ENCODE measurements at places on chromosomes 12 and 14.

- no peak for DNase-seq
Measured at GRCh38 chr12:130574402-130574801, 141.7 kb downstream of the RIMBP2 start.

GRCh38 chr14:59463787-59464485 lies 1.2 kb downstream of the GPR135 start:
- peak; percentile 46 for DNase-seq

- no peak for DNase-seq
Measured at GRCh38 chr14:33634631-33635030, 316.2 kb downstream of the EGLN3 start.

DNA sequence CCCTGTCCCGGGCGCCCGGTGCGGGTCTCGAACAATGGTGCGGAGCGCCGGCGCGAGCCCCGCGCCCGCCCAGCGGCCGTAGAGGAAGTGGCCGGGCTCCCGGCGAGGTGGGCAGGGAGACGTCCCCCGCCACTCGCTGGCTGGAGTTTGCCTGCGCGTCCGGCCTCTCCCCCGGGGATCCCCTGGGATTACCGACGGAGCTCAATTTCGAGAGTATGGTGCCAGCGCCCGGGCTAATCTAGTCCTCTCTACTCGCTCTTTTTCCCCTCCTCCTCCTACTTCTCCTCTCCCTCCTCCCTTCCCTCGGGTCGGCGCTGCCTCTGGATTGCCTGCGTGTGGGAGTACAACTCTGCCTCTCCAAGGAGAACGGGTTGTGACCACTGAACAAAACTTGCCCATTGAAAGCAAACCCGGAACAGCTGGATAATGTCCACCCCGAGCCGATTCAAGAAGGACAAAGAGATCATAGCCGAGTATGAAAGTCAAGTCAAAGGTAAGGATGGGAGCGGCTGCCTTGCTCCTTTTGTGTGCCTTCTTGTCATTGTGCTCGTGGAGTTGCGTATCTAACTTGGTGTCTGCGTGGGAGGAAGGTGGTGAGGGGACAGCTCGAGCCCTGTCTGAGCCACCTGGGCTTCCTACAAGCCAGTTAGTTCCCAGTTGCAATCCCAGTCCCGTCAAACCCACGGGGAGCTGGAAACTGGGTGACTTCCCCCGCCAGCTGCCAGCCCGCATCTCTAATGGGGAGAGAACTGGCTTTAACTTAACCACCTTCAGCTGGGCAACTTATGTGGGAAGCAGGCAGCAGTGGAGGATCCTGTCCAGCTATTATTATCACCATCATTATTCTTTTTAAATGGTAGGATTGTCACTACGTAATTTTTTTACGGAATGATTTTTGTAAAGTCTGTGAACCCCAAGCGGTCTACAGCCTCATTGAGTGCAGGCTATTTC lies at the start of gene SRGAP1:
Gene SRGAP1 (plus strand): TSS at position 310 of the 951 bp plus-strand sequence. CDS start 117 bp downstream, at position 427.
- no peak for DNase-seq

DNA sequence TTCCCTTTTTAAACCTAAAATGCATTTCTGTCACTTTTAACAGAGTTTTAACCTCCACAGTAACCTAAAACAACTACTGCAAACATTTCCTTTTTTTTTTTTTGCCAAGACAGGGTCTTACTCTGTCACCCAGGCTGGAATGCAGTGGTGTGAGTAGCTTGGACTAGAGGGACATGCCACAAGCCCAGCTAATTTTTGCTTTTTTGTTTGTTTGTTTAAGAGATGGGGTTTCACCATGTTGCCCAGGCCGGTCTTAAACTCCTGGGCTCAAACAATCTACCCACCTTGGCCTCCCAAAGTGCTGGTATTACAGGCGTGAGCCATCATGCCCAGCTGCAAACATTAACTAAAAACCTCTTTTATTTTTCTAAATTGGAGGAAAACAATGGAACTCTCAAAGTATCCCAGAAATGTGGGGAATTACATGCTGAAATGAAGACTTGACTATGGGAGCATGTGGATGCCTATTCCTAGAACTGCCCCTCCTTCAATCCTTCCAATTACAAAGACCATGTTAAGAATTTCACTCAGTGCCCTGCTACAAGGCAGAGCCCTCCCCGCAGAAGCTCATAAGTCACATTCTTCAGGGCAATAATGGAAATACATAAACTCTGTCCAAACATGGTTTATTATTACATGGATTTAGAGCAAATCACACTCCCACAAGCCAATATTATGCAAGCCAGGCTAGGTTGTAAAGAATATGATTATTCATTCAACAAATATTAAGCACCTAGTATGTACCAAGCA lies 66.9 kb downstream of the C12orf56 start:
- DNase-seq: no peak

- no peak for DNase-seq
Measured at GRCh38 chr14:58832095-58832521, 194.3 kb downstream of the DACT1 start.

DNA sequence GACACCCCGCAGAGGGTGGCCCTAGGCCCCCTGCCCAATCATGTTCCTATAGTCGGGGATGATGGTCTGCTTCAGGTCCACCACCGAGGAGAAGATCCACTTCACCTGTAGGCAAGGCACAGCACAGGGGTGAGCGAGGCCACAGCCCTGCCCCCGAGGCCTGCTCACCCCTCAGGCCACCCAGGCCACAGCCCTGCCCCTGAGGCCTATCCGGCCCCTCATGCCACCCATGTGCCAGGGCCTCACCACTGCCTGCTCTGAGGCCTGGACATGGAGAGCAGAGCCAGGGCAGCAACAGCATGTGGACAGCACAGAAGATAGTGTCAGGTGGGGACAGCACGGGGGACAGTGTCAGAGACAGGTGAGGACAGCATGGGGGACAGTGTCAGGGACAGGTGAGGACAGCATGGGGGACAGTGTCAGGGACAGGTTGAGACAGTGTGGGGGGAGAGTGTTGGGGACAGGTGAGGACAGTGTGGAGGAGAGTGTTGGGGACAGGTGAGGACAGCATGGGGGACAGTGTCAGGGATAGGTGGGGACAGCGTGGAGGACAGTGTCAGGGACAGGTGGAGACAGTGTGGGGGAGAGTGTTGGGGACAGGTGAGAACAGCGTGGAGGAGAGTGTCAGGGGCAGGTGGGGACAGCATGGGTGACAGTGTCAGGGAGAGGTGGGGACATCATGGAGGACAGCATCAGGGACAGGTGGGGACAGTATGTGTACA lies 239.7 kb downstream of the TMEM121 start:
- DNase-seq: no peak

DNA sequence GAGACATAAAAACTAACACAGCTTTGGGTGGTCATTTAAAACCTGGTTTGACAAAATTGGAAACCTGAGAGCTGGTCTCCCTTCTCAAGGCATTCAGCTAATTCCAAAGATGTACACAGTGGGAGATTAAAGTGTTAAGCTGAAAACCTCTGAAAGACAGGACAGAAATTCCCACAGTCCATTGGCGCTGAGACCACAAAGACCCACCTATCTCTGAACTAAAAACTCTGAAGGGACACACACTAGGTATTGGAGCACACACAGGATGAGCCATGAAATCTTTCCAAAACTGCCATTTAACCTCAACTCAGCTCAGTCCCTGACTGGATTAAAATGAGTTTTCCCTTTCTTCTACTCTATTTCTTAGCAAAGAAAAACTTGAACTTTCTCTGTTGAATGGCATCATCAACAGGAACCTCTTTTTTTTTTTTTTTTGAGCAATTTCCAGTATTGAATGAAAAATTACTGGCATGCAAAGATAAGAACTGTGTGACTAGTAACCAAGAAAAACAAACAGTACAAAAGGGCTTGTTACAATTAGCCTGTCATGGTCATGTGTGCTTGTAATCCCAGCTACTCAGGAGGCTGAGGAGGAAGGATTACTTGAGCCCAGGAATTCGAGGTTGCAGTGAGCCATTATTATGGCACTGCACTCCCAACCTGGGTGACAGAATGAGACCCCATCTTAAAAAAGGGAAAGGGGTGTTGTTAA lies 82.4 kb downstream of the IPO8 start:
- no peak for DNase-seq

- peak; percentile 53 for DNase-seq
Measured at GRCh38 chr14:92615451-92615850, 101.9 kb downstream of the RIN3 start.

- no peak for DNase-seq
Measured at GRCh38 chr12:5716201-5716600, 228.9 kb downstream of the ANO2 start.

- DNase-seq: no peak
Measured at GRCh38 chr14:104297313-104297704, 158.9 kb downstream of the KIF26A start.

DNA sequence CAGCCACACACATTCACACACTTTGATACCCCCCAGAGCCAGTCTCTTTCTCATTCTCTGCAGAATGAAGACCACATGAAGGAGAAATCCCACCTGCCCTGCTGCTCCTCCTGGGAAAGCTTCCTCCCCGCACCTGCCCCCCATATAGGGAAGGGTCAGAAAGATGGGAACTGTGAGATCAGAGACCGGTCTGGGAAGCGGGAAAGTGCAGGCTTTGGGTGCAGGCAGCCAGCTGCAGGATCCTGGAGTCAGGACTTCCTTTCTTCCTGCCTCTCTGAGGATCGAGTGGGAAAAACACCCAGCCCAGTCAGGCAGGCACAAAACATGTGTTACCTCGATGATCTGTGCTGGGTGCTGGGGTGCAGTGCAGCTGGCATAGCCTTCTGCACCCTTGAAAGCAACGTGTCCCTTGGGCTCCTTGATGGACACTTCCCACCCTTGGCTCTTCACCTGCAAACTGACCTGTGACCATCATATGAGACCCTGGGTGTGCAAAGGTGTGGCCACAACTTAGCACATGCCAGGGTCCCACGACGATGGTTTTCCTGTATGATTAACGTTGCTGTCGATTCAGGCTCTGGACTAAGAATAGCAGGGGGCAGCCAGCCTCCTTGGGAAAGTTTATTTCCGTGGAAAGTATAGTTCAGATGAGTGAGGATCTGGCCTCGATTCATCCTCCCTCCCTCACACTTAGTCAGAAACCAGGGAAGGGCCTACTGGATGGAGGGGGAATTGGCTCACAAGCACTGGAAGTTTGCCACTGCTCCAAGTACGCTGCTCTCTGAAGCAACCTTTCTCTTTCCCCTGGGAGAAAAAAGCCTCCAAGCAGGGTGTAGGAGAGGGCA lies 105.4 kb upstream of the MED13L start:
- no peak for DNase-seq

DNA sequence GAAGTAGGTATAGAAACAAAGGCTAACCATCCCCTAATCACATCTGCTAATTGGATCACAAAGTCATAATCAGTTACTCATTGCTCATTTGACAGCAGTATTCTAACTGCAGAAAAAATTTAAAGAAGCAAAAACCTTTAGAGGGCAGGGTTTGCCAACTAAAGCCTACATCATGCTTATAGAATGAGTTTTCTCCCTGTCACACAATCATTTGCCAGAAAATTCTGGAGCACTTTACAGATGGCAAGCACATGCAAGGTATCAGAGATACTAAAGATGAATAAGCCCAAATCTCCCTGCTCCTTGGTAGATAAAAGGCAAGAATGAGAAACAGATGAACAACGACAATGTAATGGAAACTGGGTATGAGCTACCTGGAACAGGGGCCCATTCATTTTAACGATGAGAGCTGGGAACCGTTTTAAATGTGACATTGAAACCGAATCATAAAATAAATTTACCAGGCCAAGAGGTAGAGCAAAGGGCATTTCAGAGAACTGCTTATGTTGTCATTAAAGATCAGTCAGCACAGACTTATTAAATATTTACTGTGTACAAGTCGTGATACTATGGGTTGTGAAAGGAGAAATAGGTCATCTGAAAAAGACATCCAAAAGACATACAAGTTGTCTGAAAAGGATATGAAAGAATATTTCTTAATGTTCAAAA lies 211.4 kb upstream of the ABCD2 start:
- DNase-seq: no peak

GRCh38 chr14:68393259-68393658 lies 399.6 kb downstream of the ZFP36L1 start:
- DNase-seq: no peak

DNA sequence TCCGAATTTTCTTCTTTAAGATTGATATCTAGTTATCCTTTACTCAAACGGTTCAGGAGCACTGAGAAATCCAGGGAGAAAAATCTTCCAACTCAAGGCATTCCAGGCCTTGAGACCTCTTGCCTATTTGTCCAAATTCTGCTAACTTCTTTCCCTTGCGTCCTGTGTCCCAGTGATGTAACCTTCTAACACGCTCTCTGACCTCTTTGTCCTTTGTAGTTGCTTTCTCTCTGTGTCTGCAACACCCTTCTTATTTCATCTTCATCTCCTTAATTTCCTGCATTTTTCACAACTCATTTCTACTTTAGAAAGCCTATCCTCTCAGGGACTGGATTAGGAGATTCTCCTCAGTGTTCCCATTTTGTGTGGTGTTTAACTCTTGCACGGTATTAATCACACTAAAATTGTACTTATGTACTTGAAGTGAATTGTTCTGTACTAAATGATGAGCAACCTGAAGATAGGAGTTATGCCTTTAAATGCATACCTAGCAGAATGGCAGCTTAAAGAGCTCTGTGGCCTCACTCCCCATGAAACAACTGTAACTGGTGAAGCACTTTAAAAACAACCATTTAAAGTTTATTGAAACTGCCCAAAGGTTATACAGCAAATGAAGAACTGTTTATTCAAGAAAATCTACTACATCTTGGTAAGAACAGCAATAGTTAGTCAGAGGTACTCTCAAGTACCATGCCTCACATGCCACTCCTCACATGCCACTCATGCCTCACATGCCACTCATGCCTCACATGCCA lies 7.4 kb upstream of the SNAPC1 start:
- DNase-seq: no peak

- DNase-seq: no peak
Measured at GRCh38 chr12:75874441-75874840, 157.1 kb downstream of the PHLDA1 start.

- DNase-seq: no peak
Measured at GRCh38 chr14:74846968-74847665, 28.8 kb downstream of the PROX2 start.

DNA sequence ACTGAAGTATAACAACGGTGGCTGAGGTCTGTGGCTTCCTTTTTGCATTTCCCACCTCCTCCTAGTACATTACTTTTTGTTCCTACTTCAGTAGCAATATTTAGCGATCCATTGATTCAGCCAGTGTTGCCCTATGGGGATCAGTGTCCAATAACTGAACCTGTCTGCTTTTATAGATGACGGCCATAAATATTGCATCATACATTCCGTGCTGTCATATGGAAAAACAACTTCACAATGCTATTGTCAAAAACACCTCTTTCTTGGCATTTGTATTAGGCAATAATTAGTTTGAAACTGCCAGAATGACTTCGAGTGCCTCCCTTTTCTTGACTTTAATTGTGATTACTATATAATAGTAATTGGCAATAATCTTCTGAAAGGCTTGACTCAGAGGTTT lies 149.5 kb downstream of the PRIMA1 start:
- no peak for DNase-seq

GRCh38 chr12:82593901-82594396 lies 92.8 kb upstream of the TMTC2 start:
- no peak for DNase-seq

- DNase-seq: peak; percentile 93
Measured at GRCh38 chr14:51989293-51990234, at the start of gene RTRAF. Gene RTRAF, plus strand, starts transcription at chr14:51989546. Its CDS starts 94 bp downstream, at chr14:51989640.

All from activated naive CD4-positive, alpha-beta T cell treated with Interleukin-2 at 50 U/mL for 16 hours (primary cell).